ENCODE measurements at places on chromosomes 1 and 21.
A peak's percentile ranks its signal among the peaks of the same experiment; 100 is the strongest.

DNA sequence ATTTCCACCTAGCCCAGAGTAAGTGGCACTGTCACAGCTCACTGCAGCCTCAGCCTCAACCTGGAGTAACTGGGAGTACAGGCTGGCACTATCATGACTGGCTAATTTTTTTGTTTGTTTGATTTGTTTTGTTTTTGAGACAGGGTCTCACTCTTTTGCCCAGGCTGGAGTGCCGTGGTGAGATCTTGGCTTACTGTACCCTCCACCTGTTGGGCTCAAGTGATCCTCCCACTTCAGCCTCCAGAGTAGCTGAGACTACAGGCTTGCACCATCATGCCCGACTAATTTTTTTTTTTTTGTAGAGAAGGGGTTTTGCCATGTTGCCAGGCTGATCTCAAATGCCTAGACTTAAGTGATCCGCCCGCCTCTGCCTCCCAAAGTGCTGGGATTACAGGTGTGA, 2.5 kb downstream of the UCK2 start:
- no peak for DNase-seq

DNA sequence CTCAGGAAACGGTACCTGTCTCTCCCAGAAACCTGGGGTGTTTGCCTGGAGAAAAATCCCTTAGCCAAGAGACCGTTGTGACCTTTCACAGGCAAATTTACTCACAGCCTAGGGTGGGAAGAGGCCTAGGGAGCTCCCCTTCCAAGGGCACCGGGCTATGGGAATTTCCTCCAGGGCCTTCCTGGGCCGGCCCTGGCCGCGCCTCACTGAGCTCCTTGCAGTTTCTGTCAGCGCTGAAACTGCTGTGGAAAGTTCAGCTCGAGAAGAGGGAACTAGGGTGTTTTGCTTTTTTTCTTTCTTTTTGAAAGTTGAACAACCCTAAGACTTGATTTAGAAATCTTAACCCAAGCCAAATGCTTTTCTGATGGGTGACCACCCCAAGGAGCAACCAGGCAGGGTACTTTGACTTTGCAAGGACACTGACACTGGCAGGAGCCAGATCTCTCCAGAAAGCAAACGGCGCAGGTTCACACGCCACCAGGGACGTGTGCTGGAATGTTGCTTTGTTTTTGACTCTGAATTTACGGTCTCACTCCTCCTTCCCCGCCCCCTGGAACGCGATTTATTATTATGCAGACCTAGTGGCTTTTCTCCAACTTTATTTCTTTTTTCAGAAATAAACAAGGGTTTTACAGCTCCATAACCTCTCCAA, 229.6 kb upstream of the JUN start:
- no peak for DNase-seq

GRCh38 chr1:15424146-15424667, 14.0 kb upstream of the CTRC start:
- DNase-seq: no peak

DNA sequence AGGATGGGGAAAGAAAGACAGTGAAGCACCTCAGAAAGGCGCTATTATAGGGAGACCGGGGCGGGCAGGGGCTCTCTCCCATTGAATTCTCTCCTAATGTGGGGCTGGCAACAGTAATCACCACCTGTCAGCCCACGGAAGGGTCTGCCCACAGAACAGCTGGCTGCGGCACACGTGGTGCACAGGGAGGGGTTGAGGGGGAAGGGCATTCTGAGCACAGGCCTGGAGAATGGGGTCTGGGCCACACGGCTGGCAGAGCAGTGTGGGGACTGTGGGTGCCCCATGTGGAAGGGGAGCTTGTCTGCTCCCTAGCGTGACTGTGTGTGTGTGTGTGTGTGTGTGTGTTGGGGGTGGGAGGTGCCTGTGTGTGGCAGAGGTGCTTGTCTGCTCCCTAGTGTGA, 4.1 kb downstream of the OLFML3 start:
- no peak for DNase-seq

DNA sequence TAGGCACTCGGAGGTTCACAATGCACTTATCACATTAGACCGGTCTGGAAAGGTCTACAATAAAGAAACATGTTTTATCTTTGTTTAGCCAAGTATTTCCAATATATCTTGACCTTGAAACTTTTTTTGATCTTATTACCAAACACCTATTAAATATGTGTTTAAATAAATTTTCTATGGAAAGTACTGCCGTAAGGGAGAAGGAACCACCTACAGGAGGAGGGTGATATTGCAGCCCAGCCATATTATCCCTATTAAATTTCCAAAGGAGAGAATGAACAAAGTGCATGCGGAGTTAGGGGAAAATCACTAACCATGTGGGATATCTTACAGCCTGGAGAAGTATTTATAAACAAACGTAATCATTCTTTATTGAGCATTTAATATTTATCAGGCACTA, 14.5 kb downstream of the BRINP2 start:
- DNase-seq: no peak

- no peak for DNase-seq
These were observed 138.4 kb upstream of the BACE2 start for GRCh38 chr21:41029571-41029970.

- DNase-seq: peak; percentile 3
These were observed 129.9 kb downstream of the ZNF281 start for GRCh38 chr1:200279810-200280411.
